T-helper 2 cell treated with Interferon-gamma antibody and Interleukin-4, amounts not matched to agents 5 μg/mL and 100 μg/mL, for 36 hours (primary cell): ENCODE measurements at places on chromosomes 6 and 20.

DNA sequence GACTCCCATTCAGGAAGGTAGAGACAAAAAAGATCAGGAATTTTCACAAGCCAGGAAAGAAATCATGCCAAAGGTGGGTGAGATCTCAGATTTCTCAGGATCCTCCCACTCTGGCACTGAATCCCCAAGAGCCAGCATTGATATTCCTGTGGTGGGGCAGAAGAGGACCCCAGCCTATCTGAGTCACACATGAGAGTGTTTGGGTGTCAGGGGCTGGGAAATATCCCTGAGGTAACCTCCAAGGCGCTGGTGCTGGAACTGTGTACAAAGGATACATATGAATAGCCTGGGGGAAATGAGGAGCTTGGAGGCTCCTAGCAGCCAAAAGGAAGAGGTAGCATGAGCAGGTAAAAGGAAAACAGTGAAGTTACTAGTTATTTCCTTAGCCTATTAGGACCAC is 369.4 kb downstream of the BTBD9 start:
- no peak for DNase-seq
- H3K36me3 ChIP-seq = no peaks in the 10 kb centered on the region
- peaks cover 2% of the 10 kb centered on the region for H3K4me1 ChIP-seq
- H3K4me3 ChIP-seq = no peak overlapping the region
- no peaks in the 10 kb centered on the region for H3K27me3 ChIP-seq

GRCh38 chr6:109595998-109596397 is 95.0 kb downstream of the AK9 start:
- H3K27me3 ChIP-seq = peaks cover 6% of the 10 kb centered on the region
- no peak overlapping the region for H3K4me3 ChIP-seq
- H3K4me1 ChIP-seq = peaks cover 3% of the 10 kb centered on the region
- no peak for DNase-seq

- H3K27ac ChIP-seq = peak overlapping the region; percentile 59
- DNase-seq = no peak
- peaks cover 36% of the 10 kb centered on the region for H3K4me1 ChIP-seq
- peaks cover 60% of the 10 kb centered on the region for H3K36me3 ChIP-seq
- H3K27me3 ChIP-seq = no peaks in the 10 kb centered on the region
- H3K4me3 ChIP-seq = no peak overlapping the region
These were observed 158.2 kb upstream of the SUPT3H start for GRCh38 chr6:45535933-45536332.

GRCh38 chr6:91751526-91751925 is 1164.7 kb upstream of the MAP3K7 start:
- H3K4me3 ChIP-seq = no peak overlapping the region
- no peaks in the 10 kb centered on the region for H3K36me3 ChIP-seq
- no peak for DNase-seq
- H3K4me1 ChIP-seq = no peaks in the 10 kb centered on the region
- no peaks in the 10 kb centered on the region for H3K27me3 ChIP-seq

DNA sequence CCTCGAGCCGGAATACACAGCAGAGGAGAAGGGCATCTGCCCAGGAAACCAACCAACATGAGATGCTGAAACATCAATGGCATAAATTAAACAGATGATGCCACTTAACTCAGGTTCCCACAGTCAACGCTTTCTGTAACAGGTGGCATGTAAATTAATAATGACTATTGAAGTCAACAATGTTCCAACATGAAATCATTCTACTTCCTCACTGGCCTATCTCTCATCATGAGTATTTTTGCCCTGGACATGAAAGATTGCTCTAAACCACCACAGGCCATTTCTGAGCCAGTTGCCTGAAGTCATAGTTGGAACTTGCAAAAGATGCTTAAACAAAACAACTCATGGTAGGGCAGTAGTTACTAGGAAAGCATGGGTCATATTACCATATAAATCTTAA is 397.9 kb upstream of the JARID2 start:
- H3K4me3 ChIP-seq = no peak overlapping the region
- H3K27me3 ChIP-seq = peaks cover 2% of the 10 kb centered on the region
- H3K27ac ChIP-seq = no peak overlapping the region
- DNase-seq = no peak
- H3K4me1 ChIP-seq = no peaks in the 10 kb centered on the region

GRCh38 chr6:68976260-68976659 is 341.2 kb downstream of the ADGRB3 start:
- H3K27ac ChIP-seq = no peak overlapping the region
- H3K4me1 ChIP-seq = no peaks in the 10 kb centered on the region
- no peaks in the 10 kb centered on the region for H3K36me3 ChIP-seq
- no peak overlapping the region for H3K4me3 ChIP-seq
- DNase-seq = no peak

GRCh38 chr20:3247638-3248037 is 8.6 kb upstream of the SLC4A11 start:
- DNase-seq = no peak
- peaks cover 2% of the 10 kb centered on the region for H3K4me1 ChIP-seq
- H3K4me3 ChIP-seq = no peak overlapping the region
- no peaks in the 10 kb centered on the region for H3K36me3 ChIP-seq
- H3K27me3 ChIP-seq = peaks cover 25% of the 10 kb centered on the region

DNA sequence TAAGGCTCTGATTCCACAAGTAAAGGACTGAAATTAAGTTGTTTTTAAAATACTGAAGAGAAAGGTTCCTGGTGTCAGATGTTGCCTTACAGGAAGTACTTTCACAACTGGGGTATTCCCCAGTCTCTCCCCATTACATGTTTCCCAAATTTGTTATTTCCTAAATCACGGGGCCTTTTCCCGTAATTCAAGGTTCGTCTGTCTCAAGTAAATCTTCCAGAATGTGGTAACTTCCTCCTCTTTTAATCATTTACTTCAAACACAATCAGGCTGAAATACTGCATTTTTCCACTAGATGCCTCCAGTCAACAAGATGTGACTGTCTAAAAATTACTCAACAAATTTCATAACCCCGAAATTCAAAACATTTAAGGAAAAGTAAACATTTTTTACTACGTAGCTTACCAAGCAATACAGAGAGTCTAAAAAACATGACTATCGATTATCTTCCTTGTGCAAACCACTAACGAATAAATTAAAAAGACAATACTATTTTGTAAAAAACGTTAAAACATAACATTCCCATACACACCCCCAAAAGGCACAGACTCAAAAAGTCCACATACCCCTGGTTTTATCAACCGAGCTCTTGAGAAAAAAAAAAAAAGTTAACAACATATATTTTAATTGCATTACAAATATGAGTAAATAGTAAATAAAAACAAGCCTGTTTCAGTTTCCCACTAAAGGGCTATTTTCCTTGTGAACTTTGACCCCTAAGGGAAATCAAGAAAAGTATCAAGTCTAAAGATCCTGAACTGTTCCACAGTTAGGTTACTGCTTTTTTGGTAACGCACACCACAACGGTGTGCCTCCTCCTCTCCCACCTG is 1.7 kb downstream of the SOD2 start:
- H3K27ac ChIP-seq = peak overlapping the region; percentile 96
- H3K4me1 ChIP-seq = peaks cover 45% of the 10 kb centered on the region
- H3K27me3 ChIP-seq = no peaks in the 10 kb centered on the region
- H3K4me3 ChIP-seq = peak overlapping the region; percentile 75

DNA sequence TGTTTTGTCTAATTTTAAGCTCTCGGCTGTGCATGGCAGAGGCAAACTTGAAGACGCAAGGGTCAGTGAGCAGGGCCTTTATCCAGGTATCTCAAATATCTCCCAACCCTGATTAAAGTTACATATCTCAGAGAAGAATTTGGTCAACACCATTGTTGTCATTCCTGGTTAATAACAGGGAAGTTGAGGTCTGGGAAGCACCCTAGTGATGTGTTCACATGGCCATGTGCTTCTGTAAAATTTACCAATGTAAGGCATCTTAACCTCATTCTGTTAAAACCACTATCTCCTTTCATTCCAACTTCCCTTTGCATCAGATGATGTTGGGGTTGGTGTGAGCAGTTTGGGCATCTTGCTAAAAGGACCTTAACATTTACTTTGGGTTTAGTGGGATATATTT is 4.0 kb upstream of the FAM110A start:
- H3K36me3 ChIP-seq = no peaks in the 10 kb centered on the region
- H3K27me3 ChIP-seq = no peaks in the 10 kb centered on the region
- no peak for DNase-seq

DNA sequence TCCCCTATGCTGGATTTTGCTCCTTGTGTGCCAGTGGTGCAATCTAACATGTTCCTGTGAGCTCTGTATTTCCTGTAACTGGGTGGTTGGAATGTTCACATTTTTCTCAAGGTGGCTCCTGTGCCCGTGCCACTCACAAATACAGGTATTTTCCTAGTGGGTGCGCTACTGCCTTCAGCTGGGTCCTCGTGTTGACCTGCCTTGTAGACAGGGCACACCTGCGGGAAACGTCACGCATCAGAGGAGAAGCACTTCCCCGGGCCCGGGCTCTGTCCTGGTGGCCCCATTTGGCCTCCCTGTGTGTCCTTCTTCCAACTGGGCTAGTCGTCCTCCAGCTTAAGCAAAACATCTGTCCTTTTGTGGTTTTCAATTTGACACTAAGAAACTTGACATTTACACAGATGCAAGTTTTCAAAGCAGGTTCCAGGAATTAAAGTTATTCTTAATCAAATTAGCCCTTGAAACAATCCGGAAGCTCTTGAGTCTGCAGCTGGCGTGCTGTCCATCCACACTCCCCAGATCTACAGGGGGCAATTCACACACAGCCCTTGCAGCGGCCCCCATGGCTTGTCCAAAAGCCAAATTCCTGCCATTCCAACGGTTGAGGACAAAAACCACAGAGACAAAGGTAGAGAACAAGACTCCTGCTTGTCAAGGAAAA is 275.1 kb downstream of the CDC5L start:
- H3K4me3 ChIP-seq = no peak overlapping the region
- no peak overlapping the region for H3K27ac ChIP-seq
- H3K4me1 ChIP-seq = peaks cover 4% of the 10 kb centered on the region
- DNase-seq = no peak

DNA sequence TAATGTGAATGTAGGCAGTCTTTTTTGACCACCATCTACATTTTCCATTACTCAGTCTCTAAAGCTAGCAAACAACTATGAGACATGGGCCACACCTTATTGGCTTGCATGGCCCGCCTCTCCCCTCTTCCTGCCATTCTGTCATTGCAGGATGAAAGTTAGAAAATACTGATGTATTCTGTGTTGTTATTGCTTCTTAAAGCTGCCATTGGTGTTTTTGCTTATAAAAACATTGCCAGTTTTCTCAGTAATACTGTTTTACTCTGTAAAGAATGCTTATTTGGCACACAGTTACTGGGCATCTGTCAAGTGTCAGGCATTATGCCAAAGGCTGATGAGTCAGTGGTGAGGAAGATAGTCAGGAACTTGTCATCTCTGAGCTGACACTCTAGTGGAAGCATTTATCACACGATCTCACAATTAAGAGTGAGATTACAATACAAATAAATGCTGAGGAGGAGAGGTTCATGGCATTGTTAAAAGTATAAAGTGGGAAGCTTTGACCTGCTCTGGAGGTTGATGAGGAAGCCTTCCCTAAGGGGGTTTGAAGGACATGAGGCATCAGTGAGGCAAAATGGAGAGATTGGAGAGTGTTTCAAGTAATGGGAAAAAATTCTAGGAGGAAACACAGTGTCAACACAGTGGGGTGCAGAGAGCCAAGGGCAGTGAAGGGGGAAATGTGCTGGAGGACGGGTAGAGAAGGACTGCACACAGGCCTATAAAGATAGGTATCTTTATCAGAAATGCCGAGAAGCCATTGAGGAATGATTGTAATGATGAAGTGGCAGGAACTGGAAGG is 14.7 kb downstream of the KLHL32 start:
- no peak overlapping the region for H3K4me3 ChIP-seq
- peaks cover 15% of the 10 kb centered on the region for H3K4me1 ChIP-seq
- H3K36me3 ChIP-seq = no peaks in the 10 kb centered on the region
- H3K27me3 ChIP-seq = no peaks in the 10 kb centered on the region

GRCh38 chr6:255041-255750 is 37.1 kb upstream of the DUSP22 start:
- no peak overlapping the region for H3K4me3 ChIP-seq
- DNase-seq = no peak
- peaks cover 6% of the 10 kb centered on the region for H3K36me3 ChIP-seq
- no peak overlapping the region for H3K27ac ChIP-seq
- H3K4me1 ChIP-seq = peaks cover 49% of the 10 kb centered on the region

- H3K27me3 ChIP-seq = no peaks in the 10 kb centered on the region
- DNase-seq = no peak
- H3K27ac ChIP-seq = no peak overlapping the region
- H3K4me1 ChIP-seq = peaks cover 2% of the 10 kb centered on the region
These were observed 93.2 kb upstream of the JARID2 start for GRCh38 chr6:15152700-15153099.

DNA sequence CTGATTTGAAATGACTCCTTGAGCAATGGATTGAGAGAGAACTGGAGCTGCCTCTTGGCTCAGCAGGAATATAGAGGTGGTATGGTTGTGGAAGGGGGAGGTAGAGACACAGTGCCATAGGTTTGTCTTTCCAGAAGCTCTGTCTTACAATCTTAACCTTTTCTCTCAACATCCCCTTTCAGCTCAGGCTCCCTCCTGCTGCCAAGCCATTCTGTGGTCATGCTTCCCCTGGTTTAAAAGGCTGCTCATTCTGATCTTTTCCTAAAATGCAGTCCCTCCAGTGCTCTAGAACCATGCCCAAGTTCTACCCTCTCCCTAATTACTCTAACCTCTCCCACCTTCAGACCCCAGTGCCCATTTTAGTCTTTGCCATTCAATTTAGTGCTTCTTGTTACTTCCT is 517.9 kb upstream of the MARCKS start:
- no peaks in the 10 kb centered on the region for H3K27me3 ChIP-seq
- H3K36me3 ChIP-seq = no peaks in the 10 kb centered on the region
- H3K4me3 ChIP-seq = no peak overlapping the region
- H3K4me1 ChIP-seq = no peaks in the 10 kb centered on the region
- no peak overlapping the region for H3K27ac ChIP-seq

- H3K27ac ChIP-seq = no peak overlapping the region
- peaks cover 2% of the 10 kb centered on the region for H3K4me1 ChIP-seq
- DNase-seq = no peak
- no peaks in the 10 kb centered on the region for H3K27me3 ChIP-seq
These were observed 10.7 kb downstream of the TXNDC5 start for GRCh38 chr6:7899889-7900213.
